Forelimb muscle (tissue), 1 donor: ENCODE measurements at places on chromosomes 16 and 17. TPM values are rescaled to one million over a fixed set of nuclear protein-coding genes. Genes with fewer than 3 reads are reported as not detected.

Gene ABCA8
- 55.9 TPM for polyA plus RNA-seq

DNA sequence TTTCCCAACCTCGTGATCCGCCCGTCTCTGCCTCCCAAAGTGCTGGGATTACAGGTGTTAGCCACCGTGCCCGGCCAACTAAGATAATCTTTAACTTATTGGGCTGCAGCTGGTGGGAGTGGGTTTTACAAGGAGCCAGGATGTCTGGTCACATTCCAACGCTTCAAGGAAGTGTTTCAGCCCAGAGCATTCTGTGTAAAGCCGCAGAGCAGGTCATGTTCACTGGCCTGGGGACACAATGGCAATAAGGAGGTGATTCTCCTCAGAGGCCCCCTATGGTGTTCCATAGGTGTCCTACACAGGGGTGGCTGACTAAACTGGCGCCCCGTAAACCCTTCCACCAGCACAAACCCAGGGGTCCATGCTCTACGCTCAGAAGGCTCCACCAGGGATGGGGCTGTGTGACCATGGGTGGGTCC is 1.2 kb downstream of the QPRT start:
- DNase-seq = no peak

DNA sequence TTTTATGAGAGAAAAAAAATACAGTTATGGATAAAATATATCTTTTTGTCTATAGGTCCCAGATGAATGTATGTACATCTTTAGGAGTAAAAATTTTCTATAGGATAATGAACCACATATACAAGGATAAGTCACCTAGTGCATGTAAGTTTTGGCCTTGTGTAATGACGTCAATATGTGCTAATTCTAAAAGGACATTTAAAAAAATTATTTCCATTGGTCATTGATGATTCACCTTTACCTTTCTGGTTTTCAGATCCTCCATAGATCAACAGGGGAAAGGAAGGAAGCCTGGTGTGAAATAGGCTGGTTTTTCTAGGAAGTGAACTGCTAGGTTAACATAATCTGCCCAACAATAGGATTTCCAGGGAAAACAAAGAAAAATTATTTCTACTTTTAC is 684.3 kb upstream of the SOX9 start:
- no peak for DNase-seq

DNA sequence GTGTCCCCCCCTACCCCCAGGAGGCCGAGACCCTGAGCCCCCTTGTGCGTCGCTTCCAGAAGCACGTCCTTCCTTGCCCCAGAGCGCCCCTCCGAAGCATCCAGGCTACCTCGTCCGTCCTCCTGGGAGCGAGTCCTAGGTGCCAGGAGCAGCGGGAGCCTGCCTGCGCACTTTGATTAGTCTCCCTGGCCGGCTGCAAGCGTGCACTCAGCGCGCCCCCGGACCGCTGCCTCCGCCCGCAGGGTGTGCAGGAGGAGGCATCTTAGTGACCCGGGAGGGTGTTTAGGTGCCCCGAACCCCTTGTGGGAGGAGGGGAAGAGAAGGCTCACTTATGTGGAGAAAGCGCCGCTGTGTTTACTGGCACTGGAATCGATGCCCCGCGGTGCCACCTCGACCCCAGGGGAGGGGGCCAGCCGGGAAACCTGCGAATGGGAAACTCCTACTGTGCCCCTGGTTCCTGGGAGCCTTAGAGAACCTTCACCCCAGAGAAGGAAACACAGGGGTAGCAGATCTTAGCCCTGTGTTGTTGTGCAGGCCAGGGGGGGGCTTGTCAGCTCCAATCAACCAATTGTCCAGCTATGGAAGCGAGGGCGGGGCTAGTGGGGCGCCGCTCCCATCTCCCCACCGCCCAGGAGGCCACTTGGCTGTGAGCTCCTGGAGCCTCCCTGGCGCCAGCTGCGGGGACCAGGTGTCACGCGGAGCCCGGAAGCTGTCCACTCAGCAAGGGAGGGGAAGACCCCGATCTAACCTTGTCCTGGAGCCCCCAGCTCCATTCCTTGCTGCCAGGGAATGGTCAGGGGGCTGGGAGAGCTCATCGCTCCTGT is 922.8 kb upstream of the EEF2KMT start:
- DNase-seq = no peak

Gene CDRT15L2
- not detected for polyA plus RNA-seq

GRCh38 chr17:60542071-60542470 is 16.0 kb upstream of the APPBP2 start:
- DNase-seq = no peak

DNA sequence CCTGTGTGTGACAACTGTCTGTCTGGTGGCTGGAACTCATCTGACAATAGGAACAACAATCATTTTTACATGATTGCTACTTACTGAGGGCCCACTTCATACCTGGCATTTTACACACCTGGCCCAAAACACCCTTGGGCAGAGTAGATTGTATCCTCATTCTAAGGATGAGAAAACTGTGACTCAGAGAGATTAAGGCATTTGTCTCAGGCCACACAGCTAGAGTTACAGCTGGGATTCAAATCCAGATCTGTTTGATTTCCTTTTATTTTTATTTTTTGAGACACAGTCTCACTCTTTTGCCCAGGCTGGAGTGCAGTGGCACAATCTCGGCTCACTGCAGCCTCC is 242.1 kb downstream of the XYLT1 start:
- DNase-seq = no peak

DNA sequence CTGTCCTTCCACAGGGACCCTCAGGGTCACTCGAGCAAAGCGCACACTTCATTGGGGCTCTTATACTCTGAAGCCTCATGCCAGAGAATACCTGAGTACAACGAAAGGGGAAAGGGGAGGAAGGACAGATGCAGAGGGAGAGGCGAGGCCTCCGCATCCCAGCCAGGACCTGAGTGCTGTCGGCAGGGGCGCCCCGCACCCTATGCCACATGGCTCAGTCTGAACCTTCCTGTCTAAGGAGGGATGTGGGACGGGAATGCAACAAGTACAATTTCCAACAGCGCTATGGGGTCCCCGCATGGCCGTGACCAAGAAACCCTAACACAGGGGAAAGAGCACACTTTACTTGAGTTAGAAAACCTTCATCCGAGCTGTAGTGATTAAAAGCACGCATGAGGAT is 39.8 kb upstream of the FAAP100 start:
- no peak for DNase-seq

DNA sequence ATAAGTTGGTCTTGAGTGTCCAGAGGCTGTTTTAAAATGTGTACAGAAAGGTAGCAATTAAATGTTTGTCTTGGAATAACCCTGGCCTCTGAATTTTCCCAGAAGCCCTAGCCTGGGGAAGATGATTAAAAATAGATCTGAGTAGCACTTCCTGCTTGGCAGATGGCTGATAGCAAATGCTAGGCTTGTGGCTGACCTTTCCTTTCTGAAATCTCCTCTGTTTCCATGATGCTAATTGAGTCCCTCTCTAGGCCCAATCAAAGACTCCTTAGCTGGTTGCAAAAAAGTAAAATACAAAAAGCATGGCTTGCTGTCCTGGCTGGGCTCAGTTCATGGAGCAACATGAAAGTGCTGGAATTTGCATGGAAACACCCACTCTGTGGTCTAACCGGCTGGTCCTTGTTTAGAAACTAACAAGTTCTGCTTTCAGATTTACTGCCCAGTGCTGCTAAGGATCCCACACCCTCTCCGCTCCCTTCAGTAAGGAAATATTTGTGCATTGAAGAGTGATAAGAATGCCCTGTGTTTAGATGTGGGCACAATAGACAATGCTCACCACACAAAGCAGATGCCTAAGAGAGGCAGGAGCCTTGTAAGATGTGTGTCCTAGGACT is 40.8 kb downstream of the YPEL2 start:
- DNase-seq = no peak
